Omental fat pad (tissue), 4 donors: ENCODE measurements at places on chromosomes 12 and 14.

DNA sequence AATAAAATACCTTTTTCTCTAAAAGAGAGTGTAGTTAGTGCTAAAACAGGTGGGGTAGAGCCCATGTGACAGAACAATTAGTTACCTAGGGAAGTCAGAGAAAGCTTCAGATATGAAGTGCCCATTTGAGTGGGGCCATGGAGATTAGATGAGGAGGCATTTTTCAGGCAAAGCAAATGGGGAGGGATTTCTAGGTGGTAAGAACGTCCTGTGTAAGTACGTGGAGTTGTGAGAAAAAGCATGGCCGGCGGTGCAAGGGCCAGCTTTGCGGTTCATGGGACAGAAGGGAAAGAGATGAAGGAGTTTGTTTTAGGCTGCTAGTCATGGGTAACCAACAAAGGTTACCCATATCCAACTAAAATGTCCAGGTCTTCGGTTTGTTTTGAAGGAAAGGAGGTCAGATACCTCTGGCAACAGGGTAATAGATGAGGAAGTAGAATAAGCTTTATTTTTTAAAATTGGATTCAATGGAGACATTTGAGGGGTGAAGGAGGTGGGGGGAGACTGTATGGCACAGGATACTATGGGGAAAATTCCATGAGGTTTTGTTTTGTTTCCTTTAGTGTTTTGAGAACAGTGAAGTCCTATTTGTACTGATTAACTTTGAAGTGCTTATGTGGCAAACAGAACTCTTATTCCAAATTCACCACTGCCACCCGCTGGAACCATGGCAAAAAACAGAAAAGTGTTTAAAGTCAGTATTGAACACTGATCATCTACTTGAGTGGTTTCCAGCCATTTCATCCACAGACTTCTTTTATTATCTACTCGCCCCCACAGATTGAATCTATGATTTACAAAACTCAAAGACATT is 10.0 kb upstream of the SNRPF start:
- no peak for DNase-seq

- no peak for DNase-seq
Observed at GRCh38 chr12:88878295-88878694, 298.0 kb upstream of the KITLG start.

- no peak for DNase-seq
Observed at GRCh38 chr14:22427771-22428231, 161.2 kb downstream of the DAD1 start.

DNA sequence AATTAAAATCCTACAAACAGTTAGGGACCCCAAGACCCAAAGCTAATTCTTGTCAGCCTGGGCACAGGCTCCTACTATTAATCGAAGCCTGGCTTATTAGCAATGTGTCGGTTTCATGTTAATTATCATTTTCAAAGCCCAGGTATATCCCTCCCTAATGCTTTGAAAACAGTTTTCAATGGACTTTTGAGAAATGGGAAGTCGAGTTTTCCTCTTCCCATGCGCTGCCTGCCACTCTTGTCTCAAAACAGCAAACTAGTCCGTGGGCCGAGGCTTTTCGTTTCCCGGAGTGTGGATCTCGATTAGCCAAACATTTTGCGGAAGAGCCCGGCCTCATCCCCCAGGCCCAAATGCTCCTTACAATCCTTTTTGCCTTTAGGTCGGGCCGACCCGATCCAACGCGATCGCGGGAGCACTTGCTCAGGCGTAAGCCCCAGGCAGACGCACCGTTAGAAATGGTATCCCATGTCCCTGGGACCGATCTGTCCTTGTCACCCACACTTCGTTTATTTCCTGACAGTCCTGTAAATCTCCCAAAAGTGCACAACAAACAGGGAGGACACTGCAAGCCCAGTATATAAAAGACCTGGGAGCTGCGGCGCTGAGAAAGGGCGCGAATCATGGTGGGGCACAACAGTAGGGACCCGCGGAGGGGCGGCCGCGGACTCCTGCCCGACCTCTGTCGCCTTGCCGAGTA is 1.5 kb downstream of the SIX6 start:
- no peak for DNase-seq

DNA sequence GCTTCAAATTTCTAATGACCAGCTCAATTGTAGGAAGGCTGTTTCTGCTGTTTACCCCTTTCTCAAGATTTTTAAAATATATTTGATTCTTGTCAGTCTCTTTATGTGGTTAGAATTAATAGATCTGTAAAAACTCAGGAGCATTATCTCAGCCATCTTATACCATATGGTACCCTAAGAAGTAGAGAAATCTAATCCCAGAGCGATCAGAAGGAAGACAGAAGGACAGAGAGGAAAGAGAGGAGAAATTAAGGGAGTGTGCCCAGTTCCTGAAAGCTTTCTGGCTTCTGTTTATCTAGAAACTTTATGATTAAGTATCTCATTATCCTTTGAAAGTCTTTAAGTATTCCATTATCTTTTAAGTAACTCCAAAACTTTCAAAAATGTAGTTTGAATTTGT is 152.1 kb upstream of the NAV3 start:
- no peak for DNase-seq

GRCh38 chr12:67692966-67693365 is 44.4 kb downstream of the DYRK2 start:
- DNase-seq: no peak

- DNase-seq: no peak
Observed at GRCh38 chr14:91344096-91344495, 73.5 kb downstream of the CCDC88C start.

DNA sequence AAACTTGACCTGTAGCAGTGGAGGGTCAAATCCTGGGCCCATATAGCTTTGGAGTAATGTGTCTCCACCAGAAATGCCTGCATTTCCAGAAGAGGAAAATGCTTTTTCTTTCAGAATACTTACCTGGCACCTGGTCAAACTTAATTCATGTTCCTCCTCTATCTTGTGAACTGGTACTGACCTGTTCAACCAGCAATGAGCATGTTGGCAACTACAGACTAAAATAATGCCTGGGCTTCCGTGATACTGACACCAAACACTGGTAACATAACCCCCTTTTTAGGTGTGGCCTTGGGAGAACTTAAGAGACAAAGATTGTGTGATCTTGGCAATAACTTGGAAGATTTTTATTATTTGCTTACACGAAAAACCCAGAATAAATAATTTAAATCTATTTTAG is 23.8 kb upstream of the MGST1 start:
- DNase-seq: no peak

GRCh38 chr12:104801427-104801826 is 156.7 kb downstream of the SLC41A2 start:
- no peak for DNase-seq

GRCh38 chr14:23457587-23458445 is 11.7 kb upstream of the NGDN start:
- no peak for DNase-seq

- DNase-seq: no peak
Observed at GRCh38 chr14:81886588-81886987, 352.9 kb upstream of the SEL1L start.

- DNase-seq: no peak
Observed at GRCh38 chr14:69996216-69996615, 117.0 kb downstream of the SMOC1 start.

DNA sequence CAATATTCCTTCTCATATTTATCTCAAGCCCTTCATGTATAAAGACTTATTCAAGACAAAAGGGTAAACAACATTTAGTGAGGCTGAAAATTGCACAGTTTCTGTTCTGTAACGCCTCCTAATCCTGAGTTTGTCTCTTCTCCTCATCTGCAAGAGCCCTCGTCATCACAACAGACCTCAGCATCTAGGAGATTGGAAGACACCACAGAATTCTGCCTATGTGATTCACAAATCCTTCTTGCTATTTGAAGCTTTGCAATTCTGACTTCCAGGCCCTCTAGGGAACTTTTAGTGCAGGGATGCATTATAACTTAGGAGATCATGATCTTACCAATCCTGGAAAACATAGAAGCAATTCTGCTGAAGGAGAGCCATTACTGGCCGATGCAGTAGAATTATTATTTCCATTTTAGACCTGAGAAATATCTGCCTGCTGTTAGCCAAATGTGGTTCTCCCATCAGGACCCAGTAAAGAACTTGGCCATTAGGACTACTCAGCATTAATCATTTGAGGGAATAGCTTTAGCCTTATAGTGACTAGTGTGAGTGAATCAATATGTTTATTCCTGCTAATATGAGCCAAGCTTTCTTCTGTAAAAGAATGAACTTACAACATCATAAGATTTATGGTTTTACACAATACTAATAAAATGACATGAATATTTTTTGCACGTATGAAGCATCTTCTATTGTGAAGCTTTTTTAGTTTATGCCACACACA is 119.5 kb downstream of the ANO4 start:
- DNase-seq: no peak

- DNase-seq: no peak
Observed at GRCh38 chr14:77498120-77498979, at the start of gene ISM2. TSS of gene ISM2 (minus strand) at chr14:77498816. CDS start at chr14:77498793, 23 bp downstream.

DNA sequence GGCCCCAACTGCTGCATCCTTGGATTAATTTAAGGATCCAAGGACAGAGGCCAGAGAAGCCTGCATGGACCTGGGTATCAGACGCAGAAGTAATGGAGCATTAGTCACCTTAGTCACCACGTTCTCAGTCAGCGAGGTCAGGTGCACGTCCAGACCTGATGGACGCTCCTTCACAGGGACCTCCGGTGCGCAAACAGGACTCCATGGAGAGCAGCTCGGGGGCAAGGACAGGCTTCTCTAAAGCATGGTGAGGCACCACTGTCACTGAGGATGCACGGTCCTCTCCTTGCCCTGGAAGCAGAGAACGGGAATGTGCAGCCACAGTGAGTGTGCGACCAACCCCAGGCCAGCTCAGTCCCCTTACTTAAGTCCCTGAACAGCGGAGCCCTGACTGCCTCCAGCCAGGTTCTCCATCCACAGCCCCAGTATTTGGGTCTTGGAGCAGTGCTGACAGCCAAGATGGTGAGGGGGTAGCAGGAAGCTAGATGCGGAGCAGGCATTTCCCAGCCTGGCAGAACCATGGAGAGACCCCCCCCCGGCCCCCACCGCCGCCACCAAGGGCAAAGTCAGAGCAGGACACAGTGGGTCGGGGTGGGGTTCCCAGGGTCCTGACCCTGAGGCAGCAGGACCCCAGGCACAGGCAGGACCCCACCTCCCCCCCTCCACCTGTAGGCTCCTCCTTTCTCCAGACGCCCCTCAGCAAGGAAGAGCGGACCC is 253.4 kb upstream of the SFSWAP start:
- no peak for DNase-seq

DNA sequence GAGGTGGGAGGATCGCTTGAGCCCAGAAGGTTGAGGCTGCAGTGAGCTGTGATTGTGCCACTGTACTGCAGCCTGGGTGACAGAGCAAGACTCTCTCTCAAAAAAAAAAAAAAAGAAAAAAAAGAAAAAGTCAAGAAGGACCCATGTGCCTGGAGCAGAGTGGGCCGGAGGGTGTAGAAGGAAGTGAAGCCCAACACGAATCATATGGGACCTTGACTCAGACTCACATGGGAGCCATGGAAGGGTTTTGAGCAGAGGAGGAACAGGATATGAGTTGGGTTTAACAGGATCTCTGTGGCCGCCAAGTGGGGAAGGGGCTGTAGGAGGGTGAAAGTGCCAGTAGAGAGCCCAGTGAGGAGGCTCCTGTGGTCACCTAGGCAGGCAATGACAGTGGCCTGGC is 165.4 kb downstream of the PHETA1 start:
- DNase-seq: no peak

GRCh38 chr14:68076451-68076850 is 256.9 kb downstream of the RAD51B start:
- no peak for DNase-seq

- DNase-seq: no peak
Observed at GRCh38 chr12:72275526-72275925, 3.4 kb downstream of the TRHDE start.
